ENCODE measurements at places on chromosomes 11 and 22.
A peak's percentile ranks its signal among the peaks of the same experiment; 100 is the strongest.

DNA sequence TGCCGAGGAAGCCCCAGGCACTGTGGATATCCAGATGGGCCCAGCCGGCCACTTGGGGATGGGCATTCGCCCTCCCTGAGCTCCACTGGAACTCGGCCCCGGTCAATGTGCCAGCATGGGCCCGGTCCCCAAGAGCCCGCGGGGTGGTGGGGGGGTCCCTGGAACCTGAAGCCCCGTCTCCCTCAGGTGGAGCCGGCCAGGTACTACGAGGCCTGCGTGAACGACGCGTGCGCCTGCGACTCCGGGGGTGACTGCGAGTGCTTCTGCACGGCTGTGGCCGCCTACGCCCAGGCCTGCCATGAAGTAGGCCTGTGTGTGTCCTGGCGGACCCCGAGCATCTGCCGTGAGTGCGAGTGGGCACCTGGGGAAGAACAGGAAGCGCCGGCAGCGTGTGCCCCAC lies 21.2 kb downstream of the MUC5AC start:
- DNase-seq, result no peak

DNA sequence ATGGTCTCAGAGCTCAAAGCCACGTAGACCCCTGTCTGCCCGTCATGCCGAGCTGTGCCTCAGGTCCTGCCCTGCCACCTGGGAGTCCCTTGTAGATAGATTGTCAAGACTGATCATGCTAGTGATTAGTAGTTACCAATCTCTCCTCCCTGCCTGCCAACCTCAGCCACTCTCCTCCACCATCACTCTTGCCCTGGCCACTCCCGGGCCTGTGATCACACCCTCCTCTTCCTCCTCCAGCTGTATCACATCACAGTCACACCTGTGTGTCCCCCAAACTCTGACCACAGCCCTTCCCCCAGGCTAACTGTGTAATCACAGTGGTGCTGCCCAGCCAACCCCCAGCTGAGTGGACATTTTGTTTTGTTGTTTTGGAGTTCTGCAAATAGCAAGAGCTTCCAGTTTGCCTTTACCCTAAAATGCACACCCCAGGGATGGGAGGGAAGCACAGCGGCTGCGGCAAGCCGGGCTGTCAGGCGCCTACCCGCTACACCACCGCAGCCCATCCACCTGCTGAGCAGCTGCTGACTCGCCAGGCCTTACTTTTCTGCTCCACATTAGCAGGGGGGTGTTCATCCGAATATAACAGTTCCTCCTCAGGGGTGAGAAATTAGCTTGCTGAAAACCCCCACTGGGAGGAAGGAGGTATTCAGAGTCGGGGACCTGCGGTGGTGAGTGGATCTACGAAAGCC lies 45.8 kb downstream of the LRFN4 start:
- no peak for DNase-seq

DNA sequence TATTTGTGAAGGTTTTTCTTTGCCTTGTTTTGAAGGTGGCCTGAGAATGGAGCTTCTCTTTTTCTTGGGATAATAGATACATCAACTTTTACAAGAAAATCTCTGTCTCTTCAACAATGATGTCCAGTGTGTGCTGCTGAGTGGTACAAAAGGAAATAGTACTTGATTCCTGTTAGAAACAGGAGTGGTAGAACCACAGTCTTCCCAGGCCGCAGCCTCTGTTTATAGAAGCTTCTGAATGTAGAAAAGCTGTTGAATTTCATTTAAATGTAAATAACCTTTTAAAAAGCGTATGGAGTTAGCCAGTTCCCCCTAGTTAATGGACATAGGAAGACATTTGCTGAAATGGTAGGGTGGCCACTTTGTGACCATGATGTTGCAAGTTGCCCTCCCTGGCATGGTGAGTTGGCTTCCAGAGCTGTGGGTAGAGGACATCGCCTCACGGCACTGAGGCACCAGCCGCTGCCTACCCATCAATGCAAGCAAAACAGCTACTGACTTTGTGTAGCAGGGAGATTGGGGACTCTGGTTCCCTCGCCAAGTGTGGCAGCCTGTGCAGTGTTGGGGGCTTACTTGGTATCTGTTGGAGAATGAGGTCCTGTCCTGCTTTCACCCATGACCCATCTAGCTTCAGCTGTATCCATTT lies 31.6 kb downstream of the C11orf91 start:
- DNase-seq, result no peak

- no peak for DNase-seq
Observed at GRCh38 chr11:66002648-66003225, 434 bp downstream of the BANF1 start.

DNA sequence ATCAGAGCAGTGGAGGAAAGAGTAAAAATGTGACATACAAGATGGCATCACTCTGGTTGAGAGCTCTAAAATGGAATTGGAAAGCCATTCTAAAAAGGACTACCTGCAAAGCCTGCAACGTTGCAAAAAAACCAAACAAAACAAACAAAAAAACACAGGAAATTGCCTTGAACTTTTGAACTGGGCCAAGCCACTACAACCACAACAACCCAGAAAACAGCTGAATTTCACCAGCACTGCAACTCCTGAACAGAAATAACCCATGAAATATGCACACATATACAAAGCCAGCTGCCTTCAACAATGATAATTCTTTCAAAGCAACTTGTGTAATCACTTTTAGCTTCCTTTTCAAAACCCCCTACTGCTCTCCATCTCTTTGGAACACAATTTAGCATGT lies 326.6 kb upstream of the LRRC4C start:
- peak; percentile 39 for DNase-seq

GRCh38 chr11:130871616-130872015 lies 44.7 kb downstream of the SNX19 start:
- DNase-seq, result no peak

DNA sequence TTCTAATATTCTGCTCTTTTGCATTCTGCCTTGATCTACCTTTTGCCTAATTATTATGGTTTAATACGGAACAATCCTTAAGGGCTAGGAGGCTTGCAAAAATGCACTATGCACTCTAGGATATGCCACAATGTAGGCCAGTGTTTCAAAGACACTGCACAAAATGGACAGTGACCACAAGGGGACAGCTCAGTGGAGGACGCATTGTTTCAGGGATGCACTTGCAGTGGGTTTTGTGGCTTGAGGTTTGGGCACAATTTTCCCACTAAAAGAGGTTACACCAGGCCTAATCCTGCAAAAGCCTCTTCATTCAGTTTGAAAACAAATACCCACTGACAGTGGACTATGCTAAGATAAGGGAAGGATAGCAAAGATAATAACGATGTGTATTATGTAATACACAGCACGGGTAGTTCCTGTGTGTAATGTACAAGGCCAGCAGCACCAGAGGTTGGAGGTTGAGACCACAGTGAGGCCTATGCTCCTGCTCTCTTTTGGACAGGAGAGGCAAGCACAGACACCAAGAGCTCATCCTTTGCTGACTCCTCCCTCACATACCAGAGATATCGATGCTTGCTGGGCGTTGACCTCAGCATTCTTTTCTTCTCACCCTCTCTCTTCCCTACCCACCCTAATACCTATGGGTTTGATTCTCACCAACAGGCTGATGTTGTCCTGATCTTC lies 12.7 kb downstream of the MAP6 start:
- no peak for DNase-seq

- no peak for DNase-seq
Observed at GRCh38 chr11:120354779-120355178, 18.6 kb downstream of the ARHGEF12 start.

- no peak for DNase-seq
Observed at GRCh38 chr11:21552911-21553310, 640.0 kb upstream of the ANO5 start.
